ENCODE measurements at places on chromosomes 4 and X.
A peak's percentile ranks its signal among the peaks of the same experiment; 100 is the strongest.

- DNase-seq = no peak
These were observed 253.7 kb downstream of the CENPC start for GRCh38 chr4:67291644-67292043.

DNA sequence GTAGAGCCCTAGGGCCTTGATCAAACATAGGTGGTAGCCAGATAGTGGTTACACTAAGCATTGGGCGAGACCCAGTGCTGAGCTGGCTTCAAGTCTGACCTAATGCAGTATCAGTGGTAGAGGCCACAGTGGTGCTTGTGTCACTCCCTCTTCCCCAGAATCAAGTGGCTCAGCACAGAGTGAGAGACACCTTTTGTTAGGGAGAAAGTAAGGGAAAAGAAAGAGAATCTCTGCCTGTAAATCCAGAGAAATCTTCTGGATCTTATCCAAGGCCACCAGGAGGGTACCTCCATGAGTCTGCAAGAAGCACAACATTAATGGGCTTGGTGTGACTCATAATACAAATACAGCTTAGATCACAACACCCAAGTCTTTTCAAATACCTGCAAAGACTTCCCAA lies 117.7 kb upstream of the SLC6A14 start:
- no peak for DNase-seq

DNA sequence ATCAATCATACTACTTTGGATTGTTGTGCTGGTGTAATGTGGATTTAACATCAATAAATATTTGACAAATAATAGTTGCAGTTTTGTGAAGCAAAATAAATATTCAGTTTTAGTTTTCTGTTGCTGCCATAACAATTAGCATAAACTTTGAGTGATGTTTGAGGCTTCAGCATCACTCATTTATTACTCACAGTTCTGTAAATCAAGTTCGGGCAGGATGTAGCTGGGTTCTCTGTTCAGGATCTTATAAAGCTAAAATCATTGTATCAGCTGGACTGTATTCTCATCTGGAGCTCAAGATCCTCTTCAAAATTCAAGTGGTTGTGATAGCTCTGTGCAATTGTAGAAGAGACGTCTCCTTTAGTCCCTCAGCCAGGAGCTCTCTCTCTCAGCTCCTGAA lies 81.7 kb downstream of the CBR4 start:
- DNase-seq = no peak

DNA sequence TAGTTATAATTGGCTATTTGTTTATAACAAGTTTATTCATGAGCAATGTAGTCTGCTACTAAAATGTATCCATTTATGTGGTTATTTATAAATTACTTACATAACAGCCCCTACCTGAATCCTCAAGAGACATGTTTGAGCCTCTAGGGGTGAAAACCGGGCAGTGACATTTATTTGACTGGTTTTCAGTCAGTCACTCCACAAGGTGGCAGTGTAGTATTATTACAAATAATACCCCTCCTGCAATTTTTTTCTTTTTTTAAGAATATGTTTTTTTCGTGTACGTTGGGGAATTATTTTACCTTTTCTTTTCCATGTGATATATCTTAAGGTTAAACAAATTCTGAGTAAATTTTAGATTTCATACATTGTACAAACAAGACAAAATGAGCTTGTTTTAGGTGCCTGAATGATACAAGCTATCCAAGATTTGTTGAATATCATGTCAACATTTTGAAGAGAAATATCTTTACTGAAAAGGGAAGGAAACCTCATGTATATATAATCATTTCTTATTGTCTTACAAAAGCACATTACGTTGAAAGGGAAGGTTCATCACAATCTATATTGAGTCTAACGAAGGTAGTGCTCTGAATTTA lies 598.7 kb upstream of the TECRL start:
- peak; percentile 72 for DNase-seq

GRCh38 chrX:130771230-130771629 lies 131.8 kb downstream of the ENOX2 start:
- DNase-seq = no peak

DNA sequence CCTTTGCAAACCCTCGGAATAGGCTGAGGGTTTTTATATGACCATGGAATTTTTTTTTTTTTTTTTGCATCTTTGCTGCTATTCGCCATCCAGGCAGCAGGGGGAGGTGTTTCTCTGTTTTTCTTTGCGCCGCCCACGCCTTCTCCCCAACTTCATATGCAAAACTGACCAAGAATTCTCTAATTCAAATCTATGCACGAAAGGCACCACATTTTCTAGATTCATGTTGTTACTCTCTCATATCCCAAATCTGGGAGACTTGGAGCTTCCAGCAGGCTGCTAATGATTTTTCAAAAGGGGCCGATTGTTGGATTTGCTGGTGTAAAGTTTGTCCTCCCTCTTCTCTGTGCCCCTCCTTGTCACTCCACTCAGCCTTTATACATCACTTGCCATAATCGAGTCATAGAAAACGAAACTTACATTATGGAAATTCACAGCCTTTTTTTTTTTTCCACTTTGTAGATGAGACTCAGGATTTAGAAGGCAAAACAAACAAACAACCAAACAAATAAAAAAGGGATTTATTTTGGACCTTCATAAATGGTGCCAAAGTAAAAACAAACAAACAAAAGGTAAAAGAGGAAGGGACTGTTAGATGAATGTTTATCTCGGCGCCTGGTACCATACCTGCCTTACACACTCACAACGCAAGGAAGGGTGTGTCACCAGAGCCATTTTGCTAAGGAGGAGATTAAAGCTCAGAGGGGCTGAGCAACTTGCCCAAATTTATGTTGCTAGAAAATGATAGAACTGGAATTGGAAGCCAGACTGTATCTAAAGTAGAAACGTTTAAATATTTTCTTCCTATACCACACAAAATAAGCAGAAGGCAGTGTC lies 29.3 kb upstream of the BOD1L1 start:
- peak; percentile 82 for DNase-seq

DNA sequence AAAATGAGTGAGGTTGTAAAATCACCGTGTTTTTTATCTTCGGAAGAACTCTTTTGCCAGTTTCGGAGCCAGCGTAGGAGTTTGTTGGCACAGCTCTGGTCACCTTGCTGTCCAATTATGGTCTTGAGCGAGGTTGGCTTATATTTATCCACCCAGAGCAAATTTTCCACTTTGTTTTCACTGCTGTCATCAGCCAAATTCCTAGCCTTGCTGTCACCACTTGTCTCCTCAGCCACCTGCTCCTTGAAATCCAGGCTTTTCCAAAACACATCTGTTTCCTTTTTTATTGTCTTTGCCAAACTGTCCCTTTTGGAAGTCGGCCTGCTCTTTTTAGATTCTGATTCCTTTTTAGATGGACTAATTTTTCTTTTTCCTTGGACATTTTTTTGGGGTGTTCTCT lies 57.6 kb downstream of the RFC1 start:
- DNase-seq = no peak

GRCh38 chr4:78033861-78034260 lies 23.3 kb upstream of the FRAS1 start:
- peak; percentile 50 for DNase-seq

DNA sequence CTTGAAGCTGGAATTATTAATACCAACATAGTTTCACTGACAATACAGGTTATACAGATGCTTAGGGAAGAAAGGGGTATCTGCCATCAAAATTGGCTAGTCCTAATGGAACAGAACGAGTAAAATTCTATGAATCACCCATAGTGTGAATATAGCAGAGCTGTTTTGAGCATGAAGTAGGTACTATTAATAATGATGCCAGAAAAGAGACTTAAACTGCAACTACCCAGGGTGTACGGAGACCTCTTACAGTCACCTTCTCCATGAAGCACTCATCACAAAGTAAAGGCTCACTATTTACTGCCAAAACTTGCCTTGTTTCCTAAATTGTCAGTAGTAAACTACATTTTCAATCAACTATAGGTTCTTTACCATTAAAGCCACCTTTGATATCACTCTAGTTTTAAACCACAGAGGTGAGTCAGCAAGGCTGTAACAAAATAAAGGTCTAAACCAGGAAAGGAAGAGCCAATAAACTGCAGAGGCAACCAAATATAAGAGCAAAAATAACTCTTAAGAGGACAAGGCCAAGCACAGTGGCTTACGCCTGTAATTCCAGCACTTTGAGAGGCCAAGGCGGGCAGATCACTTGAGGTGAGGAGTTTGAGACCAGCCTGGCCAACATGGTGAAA lies 114.4 kb downstream of the FRYL start:
- DNase-seq = no peak

- no peak for DNase-seq
These were observed 4.3 kb upstream of the SCD5 start for GRCh38 chr4:82802911-82803310.

GRCh38 chr4:186999686-187000085 lies 276.0 kb upstream of the FAT1 start:
- DNase-seq = no peak

DNA sequence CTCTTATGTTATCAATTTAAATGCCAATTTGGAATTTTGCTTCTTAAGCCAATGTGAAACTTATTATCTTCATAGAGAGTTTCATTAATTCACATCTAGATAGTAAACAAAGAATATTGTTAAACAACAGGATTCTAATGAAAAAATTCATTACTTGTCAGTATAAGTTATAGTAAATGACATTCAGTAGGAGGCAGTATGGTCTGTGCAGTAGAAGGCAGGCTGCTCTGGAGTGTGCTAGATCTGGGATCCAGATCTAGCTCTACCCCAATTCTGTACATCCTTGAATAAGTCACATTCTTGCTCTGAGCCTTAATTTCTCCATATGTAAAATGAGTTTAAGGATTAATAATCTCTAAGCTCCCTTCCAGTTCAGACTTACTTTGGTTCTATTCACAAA lies 202.7 kb upstream of the POU3F4 start:
- no peak for DNase-seq

DNA sequence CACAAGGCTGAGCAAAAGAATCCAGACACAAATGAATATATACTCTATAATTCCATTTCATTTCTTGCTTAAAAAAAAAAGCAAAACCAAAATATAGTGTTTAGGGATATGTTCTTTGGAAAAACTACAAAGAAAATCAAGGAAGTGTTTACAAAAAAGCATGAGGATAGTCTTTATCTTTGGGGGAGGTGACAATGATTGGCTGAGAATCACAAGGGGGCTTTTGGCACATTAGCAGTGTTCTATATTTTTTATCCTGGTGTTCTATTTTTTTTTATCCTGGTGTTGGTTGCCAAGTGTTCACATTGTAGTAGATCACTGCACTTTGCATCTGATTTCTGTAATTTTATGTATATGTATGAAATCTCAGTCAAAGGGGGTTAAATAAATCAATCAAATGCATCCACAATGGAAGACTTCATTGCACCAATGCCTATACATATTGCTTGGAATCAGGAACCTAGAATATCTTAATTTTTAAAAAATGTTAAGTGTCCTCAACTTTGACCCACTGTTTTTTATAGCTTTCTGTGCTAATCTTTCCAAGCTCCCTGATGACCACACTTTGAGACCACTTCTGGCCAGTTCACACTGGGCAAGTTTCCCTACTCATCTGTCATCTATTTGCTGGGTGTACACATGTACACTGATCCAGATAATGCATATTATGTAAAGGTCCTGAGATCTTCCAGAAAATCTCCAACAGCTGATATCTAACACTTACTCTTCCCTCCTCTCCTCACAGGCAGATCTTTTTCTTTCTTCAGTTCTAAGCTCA lies 3.7 kb downstream of the TBC1D9 start:
- no peak for DNase-seq

DNA sequence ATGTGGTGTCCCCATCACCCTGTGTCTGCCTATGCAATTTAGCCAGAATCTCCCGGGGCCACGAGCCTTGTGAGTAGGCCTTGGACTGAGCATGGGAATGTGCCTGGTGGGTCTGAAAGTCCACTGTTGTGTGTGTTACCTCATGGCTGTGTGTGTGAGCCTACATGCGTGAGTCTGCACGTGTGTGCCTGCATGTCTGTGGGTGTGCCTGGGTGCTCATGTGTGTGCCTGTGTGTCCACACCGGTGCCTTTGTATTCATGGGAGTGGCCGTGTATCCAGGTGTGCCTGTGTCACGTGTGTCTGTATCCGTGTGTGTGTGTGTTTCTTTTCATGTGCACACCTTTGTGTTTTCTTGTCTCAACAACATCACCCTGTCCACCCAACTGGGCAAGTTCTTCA lies 14.2 kb downstream of the ATP5ME start:
- no peak for DNase-seq

- DNase-seq = no peak
These were observed 233.7 kb downstream of the CBR4 start for GRCh38 chr4:168776382-168776781.

- no peak for DNase-seq
These were observed 70.1 kb downstream of the CHST7 start for GRCh38 chrX:46643636-46644035.

DNA sequence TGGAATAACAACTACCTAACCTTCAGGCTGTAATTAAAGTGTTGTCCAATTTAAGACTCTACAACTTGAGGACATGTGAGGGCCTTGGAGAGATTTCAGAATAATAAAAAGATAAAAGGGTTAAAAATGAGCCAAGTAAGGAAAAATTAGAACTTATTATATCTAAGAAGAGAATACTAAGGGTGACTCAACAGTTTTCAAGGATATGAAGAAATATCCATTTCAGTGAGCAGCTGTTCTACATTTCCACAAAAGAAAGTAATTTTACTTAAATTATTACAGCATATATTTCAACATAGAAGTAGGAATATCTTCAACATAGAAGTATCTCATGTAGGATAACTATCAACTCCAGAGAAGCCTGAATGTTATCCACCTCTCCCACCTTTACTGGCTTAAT lies 11.3 kb downstream of the SNX12 start:
- DNase-seq = no peak

DNA sequence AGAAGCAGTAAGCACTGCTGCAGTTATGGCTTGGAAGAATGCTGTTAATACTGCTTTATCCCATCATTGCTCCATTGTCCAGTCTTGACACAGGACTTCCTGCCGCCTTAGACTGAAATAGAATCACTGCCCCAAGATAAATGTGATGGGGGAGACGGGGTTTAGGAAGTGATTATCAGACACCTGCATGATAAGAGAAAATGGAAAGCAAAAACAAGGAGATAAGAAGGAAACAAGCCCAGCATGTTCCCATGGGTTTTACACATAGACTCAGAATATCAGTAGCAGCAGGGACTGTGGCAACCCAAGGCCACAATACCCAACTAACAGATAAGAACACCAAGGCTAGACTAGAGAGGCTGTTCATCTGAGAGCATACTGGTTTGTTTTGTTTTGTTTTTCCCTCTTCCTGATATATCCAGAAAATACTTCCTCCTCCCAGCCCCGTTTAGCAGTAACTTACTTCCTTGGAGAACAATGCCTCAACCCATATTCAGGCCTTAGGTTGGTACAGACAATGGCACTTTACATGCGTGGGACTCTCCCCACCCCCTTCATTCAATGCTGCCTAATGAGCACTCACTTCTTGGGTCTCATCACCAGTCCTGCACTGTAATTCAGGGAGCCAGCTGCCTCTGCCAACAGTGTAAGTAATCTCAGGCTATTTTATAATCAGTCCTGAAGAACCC lies 232.6 kb downstream of the CBR4 start:
- no peak for DNase-seq

- DNase-seq = no peak
These were observed 122.6 kb upstream of the BMPR1B start for GRCh38 chr4:94635177-94635576.

DNA sequence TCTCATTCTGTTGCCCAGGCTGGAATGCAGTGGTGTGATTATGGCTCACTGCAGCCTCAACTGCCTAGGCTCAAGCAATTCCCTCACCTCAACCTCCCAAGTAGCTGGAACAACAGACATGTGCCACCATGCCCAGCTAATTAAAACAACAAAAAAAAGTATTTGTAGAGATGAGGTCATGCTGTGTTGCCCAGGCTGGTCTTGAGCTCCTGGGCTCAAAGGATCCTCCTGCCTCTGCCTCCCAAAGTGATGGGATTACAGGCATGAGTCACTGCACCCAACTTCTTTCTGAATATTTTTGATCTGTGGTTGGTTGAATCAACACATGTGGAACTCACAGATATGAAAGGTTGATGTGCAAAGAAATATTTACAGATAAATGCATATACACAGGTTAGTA lies 18.5 kb upstream of the SEPTIN11 start:
- peak; percentile 6 for DNase-seq
